ENCODE measurements at places on chromosomes 2 and 18. TPM values are rescaled to one million over a fixed set of nuclear protein-coding genes. Genes with fewer than 3 reads are reported as not detected.

GRCh38 chr2:48228345-48228684 is 301.6 kb upstream of the STON1 start:
- DNase-seq = no peak

- DNase-seq = no peak
Measured at GRCh38 chr2:179987916-179988315, 19.2 kb downstream of the CWC22 start.

DNA sequence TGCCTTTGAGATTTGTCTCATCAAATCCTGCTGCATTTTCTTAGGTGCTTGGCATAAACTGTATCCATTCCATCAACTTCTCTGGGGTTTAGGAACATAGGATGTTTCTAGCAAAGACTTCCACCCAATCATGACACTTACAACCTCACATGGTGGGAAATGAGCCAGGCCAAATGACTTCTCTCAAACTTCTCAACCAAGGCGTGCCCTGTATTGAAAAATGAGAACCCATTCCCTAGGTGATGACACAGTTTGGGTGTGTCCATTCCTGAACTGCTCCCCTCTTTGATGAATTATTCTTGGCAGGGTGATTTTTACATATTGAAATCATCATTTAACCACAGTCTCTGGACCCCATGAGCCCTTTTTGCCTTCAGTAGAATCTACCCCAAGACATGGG is 161.1 kb downstream of the EN1 start:
- DNase-seq = no peak

DNA sequence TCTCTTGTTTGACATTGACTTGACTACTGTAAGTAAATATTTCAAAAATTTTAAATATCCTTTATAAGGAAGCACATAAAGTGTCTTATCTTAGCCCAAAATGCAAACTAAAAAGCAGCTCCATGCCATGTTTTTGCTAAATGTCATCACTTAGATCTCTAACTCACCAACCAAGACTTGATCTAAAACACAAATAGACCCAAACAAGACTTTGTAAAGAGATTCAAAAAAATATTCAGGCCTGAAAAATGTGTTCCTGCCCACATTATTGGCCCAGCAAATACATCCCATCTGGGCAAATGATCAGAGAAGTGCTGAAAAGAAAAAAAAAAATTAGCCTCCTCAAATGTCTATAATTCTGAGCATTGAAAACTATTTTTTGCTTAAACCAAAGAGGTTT is 187.6 kb downstream of the MREG start:
- DNase-seq = no peak

- DNase-seq = no peak
Measured at GRCh38 chr2:172427990-172428831, 825 bp downstream of the ITGA6 start.

DNA sequence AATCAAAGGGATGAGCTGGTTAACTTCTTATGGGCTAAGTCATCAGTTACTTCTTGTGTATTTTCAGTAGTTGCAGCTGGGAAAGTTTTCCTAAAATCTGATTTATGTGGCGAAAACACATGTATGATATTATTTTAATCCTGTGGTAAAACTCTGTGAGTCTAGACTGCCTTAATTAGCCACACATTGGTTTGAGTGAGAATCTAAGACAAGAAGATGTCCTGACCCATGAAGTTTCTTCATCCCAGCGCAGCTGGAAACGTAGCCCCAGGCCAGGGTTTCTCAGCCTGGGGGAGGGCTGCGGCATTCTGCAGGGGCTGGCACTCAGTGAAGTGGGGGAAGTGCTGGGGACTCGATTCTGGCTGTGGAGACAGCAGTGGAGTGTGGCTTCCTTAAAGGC is 44.7 kb upstream of the INHBB start:
- DNase-seq = no peak

DNA sequence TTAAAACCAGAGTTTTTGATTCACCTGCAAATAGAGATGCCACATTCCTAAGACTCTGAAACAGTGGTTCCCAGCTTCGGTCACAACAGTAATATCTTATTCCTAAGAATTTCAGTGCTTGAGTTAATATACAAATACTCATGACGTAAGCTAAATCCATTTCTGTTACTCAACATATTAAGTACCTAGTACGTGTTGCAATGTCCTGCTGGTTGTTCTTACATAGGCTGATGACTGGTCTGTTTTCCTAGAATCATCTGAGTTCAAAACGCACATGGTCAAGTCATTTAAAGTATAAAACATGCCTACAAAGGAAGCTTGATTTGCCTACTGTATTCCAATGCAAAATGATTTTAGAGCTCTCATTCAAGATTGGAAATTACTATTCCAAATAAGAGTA is 7.2 kb downstream of the NCL start:
- DNase-seq = no peak

- no peak for DNase-seq
Measured at GRCh38 chr18:4318311-4318710, 136.8 kb downstream of the DLGAP1 start.

- DNase-seq = no peak
Measured at GRCh38 chr18:3495691-3496430, 45.9 kb downstream of the TGIF1 start.

DNA sequence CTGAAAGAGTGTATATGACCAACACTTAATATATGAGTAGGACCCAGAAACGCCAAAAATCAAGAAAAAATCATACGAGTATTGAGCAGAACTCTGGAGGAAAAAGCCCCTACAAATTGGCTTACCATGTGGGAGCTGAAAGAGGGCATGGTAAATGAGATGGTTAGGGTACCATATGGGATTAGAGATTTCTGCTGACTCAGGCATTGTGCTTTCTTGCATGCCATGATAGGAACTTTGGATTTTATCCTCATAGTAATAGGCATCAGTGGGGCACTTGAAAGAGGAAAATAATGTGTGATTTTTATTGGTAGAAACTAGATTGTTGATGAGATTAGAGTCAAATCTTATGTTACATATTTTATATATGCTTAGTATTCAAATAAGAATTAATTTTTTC is 271.1 kb downstream of the CBLN2 start:
- no peak for DNase-seq

GRCh38 chr2:117378653-117379052 is 435.8 kb upstream of the DDX18 start:
- DNase-seq = no peak

GRCh38 chr2:38960609-38961320 is 71.1 kb downstream of the ARHGEF33 start:
- no peak for DNase-seq

DNA sequence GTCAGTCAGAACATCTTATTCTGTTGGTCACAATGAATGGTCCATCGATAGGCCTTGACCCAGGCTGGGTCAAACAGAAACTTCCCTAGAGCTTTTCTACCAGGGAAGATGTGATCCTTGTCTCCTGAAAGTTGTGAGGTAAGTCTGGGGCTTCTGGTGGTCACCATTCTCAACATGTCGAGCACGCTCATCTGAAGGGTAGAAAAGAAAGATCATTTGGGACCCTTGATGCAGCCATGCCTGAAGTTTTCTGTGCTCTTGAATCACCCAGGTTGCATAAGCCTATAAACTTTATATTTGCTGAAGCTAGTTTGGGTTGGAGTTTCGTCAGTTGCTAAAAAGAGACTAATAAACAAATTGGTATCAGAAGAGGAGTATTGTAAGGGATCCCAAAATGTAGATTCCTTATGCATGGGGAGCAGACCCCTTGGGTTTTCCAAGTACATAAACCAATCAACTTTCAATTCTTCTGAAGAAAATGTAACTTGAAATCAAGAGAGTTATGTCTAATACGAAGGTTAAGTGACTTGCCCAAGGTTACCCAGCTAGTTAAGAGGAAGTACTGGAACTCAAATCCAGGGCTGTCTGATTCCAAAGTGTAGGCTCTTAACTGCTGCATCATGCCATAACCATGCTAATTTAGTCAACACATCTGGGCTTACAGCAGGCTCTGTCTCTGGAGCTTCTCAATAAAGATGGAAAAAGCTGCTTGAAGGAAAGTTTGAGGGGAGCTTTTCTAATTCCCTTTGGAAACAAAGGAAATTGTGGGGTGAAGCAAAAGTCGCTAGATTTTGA is 23.2 kb downstream of the TMEM17 start:
- no peak for DNase-seq

DNA sequence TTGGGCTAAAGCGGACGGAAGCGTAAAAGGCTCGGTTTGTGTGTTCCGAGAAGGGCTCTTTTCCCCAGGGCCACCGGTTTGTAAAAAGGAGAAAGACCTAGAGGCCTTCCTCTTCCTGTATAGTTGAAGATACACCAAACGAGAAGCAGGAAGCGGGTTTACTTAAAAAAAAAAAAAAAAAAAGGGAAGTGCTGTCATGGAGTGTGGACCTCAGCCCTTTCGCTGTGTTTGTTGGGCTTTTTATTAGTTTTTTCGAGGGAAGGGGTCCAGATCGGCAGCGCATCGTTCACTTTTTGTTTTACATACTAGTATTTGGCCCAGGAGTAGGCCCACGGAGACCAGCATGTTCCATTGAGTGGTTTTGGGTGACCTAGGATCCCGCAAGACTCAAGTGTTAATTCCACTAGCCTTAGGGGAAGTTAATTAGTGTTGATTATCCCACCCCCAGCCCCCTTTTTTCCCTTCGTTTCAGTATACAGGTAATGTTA is 676 bp downstream of the ACTR2 start:
- peak; percentile 31 for DNase-seq

- no peak for DNase-seq
Measured at GRCh38 chr18:29862824-29863223, 1179.7 kb downstream of the DSC3 start.

DNA sequence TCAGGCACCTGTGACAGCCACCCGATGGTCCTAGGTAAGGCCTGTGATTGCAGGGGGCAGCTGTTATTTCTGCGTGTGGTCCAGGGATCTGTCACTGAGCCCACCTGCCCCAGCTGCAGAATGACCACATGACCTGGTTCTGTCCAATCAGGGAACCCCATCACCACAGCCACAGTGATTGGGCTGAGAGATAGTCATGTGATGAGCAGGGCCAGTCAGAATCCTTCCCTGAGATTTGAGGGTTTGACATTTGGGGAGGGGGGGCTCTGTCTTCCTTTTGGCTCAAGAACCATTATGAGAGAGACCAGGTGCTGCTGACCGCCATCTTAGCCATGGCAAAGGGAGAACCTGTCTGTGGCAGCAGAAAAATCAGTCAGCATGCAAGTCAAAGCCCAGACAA is 147.2 kb downstream of the SMAD7 start:
- DNase-seq = no peak

DNA sequence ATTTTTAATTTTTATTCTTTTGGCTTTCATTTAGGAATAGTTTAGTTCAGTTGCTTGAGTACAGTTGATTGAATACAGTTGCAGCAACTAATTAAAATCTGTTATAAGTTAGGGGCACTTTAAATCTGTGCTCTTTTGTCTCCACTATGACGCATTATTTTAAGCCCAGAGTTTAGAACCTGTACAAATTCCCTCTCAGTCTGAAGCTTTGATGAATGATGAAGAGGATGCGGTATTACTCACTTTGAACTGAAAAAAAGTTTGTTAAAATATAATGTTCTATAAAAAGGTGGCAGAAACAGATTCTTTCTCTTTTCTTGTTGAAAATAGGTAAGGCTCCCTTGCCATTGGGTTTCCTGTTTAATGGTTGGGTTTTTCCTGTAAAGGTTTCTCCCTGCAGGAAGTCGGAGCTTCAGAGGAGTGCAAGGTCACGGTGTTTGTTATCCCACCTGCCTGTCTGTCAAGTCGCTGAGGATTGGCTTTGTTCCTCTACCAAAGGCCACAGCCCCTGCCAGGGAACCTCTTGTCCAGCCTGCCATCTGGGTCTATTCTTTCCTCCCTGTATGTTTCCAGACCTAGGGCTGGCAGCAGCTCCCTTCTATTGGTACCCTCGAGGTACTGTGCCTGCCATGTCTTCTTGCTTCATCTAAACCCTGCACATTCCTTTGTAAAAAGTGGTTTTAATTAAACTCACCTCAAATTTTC is 43.8 kb upstream of the FN1 start:
- DNase-seq = no peak

DNA sequence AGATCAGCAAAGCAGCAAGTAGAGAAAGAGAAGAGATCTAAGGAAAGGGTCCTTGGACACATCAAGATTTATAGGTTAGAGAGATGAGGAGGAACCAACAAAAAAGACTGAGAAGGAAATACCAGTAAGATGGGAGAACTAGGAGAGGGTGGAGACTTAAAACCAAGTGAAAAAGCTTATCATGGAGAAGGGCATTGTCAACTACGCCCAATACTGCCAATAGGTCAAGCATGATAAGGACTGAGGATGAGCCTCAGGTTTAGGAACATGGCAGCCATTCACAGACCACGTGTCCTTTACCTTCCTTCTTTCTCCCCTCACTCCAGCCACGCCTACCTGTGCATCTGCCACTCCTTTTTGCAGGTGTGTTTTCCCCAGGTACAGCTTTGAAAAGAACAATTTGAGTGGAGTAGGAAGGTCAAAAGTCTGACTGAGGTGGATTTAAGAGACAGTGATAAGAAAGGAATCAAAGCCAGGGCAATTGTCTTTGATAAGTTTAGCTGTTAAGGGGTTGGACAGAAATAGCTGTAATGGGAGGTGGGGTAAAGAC is 238.7 kb downstream of the STK39 start:
- no peak for DNase-seq

- DNase-seq = no peak
Measured at GRCh38 chr2:79993144-79993543, 311.4 kb downstream of the LRRTM1 start.

- DNase-seq = no peak
Measured at GRCh38 chr18:11118051-11118766, 31.2 kb downstream of the PIEZO2 start.

DNA sequence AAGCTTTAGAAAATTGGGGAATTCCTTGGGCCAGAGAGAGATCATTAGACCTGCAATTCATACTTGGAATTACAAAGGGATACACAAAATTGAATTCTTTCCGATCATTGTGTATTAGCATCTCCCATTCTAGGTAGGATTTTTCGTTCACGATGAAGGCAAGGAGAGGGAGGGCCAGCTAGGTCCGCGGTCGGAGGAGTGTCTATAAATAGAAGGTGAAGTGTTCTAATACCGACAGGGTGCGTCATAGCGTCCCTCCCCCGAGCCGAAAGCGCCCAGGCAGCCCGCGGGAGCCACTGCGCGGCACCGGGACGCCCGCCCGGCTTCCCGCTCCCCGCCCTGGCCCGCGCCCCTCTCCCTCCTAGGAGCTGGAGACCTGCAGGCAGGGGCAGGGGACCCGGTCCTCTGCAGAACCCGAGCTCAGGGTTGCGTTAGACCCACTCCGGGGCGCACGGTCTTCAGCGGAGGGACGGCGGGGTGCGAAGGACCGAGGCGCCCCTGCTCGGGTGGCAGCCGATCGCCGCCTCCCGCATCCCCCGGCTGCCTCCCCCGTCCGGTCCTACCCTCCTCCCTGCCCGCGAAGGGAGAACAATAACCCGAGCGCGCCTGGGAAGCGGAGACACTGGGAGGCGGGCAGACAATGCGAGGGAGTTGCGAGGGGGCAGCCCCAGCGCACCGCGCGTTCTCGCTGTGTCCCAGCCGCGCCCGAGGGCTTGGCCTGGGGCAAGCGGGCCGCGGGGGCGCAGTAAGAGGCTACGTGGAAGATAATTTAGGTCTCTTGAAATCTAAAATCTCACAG is 114.2 kb upstream of the SERTAD2 start:
- DNase-seq = no peak

GRCh38 chr2:85435981-85436835 is 17.7 kb downstream of the SH2D6 start:
- DNase-seq = no peak

GRCh38 chr2:55883829-55884228 is 39.8 kb downstream of the EFEMP1 start:
- DNase-seq = no peak

The AQP12A gene
- not detected for polyA plus RNA-seq

The RNF149 gene
- polyA plus RNA-seq = 64.6 TPM

The HOXD11 gene
- polyA plus RNA-seq = 45.8 TPM

The SOX11 gene
- 20.3 TPM for polyA plus RNA-seq

The GPR39 gene
- 0.22 TPM for polyA plus RNA-seq

The RALB gene
- polyA plus RNA-seq = 77.6 TPM

The RFX8 gene
- polyA plus RNA-seq = 1.5 TPM

The SMYD5 gene
- polyA plus RNA-seq = 36.3 TPM

The POTEE gene
- polyA plus RNA-seq = 0.22 TPM

The LIPG gene
- polyA plus RNA-seq = 58.6 TPM
